Heart right ventricle (tissue), 16 donors: ENCODE measurements at places on chromosomes 4 and X.

- peak; percentile 25 for DNase-seq
Measured at GRCh38 chr4:127210893-127211649, 421.7 kb upstream of the INTU start.

DNA sequence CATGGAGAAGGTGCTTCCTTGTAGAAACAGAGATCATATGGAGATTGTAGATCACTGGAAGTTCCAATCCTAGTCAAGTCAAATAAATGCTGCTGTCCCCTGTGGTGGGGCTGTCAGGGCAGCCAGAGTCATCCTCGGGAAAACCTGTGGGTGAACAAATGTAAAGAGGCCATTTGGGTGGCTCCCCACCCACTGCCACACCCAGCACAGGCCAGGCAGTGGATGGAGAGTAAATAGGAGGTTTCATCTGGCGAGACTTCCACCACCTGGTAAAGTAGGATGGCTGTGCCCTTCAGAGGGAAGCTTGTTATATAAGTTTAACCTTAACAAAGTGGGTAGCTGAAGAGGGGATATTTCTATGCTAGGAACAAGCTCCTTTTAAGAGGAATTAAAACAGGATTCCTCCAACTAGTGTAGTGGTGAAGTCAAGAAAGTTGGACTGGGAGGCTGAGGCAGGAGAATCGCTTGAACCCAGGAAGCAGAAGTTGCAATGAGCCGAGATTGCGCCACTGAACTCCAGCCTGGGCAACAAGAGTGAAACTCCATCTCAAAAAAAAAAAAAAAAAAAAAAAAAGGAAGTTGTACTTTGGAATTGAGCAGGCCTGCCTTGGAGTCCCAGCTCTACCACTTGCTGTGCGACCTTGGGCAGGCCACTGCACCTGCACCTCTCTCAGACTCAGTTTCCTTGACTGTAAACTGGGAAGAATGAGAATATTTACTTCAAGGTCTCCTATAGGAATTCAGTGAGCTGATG, 273.7 kb downstream of the PTTG2 start:
- DNase-seq, result peak; percentile 17

DNA sequence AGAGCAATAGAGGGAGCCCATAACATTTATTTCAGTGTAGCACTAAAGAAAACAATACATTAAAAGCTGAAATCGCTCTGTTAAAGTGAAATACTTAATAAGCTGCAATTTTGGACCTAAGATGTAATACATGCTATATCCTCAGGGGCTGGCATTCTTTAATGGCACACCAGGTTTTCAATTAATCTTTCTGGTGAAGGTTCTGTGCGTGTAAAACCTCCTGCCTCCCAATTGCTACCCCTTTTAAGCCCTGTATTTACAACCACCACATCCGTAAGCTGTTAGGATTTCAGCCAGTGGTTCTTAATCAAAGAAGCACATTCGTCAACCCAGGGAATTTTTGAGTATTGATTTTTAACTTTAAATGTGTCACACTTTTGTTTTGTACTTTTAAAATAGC, 7.6 kb upstream of the COMMD8 start:
- DNase-seq, result no peak

DNA sequence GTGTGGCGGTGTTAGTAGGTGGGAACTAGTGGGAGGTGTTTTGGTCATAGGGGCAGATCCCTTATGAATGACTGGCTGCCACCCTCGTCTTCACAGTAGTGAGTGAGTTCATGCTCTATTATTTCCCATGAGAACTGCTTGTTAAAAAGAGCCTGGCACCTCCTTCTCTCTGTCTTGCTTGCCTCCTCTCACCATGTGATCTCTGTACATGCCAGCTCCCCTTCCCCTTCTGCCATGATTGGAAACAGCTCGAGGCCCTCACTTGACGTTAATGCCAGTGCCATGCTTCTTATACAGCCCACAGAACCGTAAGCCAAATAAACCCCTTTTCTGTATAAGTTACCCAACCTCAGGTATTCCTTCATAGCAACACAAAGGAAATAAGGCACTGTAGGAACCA, 21.7 kb downstream of the PNMA6F start:
- DNase-seq, result no peak

DNA sequence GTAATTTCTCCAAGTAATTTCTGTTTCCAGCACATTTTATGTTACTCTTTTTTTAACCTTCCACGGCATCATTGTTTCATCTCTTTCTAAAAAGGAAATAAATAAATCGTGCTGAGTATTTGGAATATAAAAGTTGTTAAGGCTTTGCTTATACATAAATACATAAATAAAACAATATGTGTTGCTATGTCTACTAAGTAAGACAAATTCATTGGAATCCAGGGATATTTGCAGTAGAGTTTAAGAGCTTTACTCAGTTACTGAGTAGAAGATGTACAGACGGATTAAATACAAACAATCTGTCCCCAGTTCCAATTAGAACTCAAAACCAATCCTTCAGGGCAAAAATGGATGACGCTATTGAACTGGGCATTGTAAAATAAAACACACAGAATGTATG, 1.4 kb downstream of the ARHGAP24 start:
- DNase-seq, result no peak

GRCh38 chr4:116880625-116881024, 204.8 kb downstream of the TRAM1L1 start:
- no peak for DNase-seq

DNA sequence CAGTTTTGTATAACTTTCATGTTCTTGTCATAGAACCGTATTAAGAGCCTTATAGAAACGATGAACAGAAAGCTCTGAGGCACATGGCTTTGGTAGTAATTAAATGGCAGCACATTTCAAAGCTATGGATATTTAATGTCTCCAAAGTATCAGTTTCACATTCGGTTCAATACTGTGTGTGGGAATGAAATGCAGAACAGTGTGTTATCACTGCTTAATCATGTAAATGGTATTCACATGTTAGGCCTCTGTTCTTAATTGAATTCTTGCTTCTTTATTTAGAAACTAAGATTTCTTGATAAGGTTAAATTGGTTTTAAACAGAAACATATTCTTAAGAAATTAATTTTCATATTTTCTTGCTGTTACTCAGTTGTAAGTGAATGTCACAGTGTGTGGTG, 701.0 kb upstream of the PITX2 start:
- no peak for DNase-seq

GRCh38 chrX:38891641-38892413, 90.6 kb downstream of the MID1IP1 start:
- no peak for DNase-seq

DNA sequence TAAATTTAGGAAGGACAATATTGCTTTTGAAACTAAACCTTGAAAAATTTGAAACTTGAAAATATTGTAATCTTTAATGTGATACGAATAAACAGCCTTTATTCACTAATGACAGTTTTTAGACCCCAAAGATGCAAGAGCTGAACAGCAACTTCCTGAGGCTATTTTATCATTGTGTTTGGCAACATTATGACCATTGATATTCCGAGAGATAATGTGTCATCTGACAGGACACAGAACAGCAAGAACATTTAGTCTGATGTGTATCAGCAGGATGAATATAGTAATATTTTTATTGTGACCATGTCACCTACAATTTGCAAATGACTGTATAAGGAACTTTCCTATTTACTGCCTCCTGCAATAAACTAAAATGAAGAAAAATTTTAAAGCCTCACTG, 316.0 kb downstream of the ADAM29 start:
- DNase-seq, result no peak

- peak; percentile 24 for DNase-seq
Measured at GRCh38 chr4:157204634-157205244, 15.8 kb upstream of the GRIA2 start.

- DNase-seq, result no peak
Measured at GRCh38 chrX:11575332-11575731, 90.4 kb downstream of the ARHGAP6 start.

- DNase-seq, result no peak
Measured at GRCh38 chr4:87884976-87885549, 52.3 kb downstream of the MEPE start.

GRCh38 chr4:157244348-157244747, 23.8 kb downstream of the GRIA2 start:
- DNase-seq, result no peak

GRCh38 chrX:79409657-79410056, 42.5 kb upstream of the ITM2A start:
- no peak for DNase-seq

DNA sequence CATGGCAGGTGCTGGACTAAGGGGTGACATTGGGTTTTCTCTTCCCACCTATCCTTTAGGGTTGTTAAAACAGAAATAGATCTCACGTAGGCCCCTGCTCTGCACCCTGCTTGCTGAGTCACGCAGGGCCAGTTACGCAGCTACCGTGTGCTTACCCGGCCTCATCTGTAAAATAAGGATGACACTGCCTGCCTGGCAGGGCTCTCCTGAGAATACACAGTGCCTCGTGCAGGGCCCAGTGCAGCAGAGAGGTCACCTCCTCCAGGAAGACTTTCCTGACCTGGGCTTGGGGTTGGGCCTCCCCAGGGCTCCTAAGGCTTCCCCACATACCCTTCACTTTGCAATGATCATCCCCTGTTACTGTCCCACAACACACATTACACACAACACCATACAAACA, 33.6 kb upstream of the JAKMIP1 start:
- no peak for DNase-seq

DNA sequence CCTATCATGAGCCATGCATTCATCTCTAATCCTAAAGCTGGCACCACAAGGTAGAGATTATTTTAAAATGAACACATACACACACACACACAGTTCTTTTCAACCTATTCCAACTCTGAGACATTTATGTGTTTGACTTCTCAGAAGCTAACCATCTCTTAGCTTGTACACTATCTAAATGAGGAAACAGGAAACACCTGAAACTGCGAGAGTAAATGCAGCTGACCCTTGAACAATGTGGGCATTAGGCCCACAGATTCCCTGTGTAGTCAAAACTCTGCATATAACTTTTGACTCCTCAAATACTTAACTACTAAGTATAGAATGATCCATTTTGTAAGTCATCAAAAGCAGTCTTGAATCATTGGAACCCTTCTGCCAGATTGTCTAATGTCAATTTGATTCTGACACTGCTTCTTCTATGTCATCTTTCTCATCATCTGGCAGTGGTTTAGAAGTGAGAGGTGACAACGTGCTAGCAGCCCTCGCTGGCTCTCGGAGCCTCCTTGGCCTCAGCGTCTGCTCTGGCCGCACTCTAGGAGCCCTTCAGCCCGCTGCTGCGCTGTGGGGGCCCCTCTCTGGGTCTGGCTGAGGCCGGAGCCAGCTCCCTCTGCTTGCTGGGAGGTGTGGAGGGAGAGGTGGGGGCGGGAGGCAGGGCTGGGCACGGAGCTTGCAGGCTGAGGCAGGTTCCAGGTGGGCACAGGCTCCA, 21.4 kb upstream of the IL15 start:
- no peak for DNase-seq

DNA sequence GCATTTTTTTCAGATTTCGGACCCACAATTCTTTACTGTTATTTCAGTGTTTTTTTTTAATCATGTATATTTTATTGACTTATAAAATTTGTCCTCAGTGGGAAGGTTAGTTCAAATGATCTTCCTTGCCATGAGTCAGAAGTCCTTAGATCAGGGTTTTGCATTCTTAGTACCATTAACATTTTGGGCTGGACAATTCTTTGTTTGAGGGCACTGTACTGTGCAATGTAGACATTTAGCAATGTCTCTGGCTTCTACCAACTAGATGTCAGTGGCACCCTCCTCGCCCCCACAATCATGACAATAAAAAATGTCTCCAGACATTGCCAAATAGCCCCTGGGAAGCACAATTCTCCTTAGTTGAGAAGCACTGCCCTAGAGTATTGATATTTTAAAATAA, 176.6 kb downstream of the VEGFC start:
- no peak for DNase-seq

GRCh38 chr4:109072595-109072994, 229.9 kb downstream of the COL25A1 start:
- DNase-seq, result no peak

- DNase-seq, result no peak
Measured at GRCh38 chrX:131271274-131271673, 17.8 kb downstream of the IGSF1 start.

GRCh38 chr4:117817301-117817700, 217.0 kb upstream of the NDST3 start:
- DNase-seq, result no peak

DNA sequence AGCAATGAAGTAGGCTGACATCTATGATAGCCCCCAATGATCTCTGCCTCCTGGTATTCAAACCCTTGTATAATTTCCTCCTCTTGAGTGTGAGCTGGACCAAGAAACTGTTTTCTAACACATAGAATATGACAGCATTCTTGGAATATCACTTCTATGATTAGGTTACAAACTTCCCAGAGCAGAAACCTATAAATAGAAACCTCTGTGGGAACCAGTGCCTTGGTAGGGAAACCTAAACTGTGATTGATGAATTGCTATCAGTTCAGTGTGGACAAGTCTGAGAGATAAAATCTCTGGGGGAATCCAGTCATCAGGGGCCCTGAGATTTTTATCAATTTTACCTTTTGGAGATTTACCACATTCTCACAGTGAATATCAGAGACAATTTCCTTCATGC, 756.5 kb upstream of the AGA start:
- DNase-seq, result no peak

GRCh38 chrX:10781847-10782530, 161.6 kb upstream of the MID1 start:
- DNase-seq, result no peak

- no peak for DNase-seq
Measured at GRCh38 chrX:52216541-52216940, 31.9 kb downstream of the MAGED4 start.

- DNase-seq, result no peak
Measured at GRCh38 chr4:25528391-25528790, 127.3 kb upstream of the SLC34A2 start.

- DNase-seq, result no peak
Measured at GRCh38 chr4:40224432-40224831, 27.6 kb downstream of the RHOH start.

DNA sequence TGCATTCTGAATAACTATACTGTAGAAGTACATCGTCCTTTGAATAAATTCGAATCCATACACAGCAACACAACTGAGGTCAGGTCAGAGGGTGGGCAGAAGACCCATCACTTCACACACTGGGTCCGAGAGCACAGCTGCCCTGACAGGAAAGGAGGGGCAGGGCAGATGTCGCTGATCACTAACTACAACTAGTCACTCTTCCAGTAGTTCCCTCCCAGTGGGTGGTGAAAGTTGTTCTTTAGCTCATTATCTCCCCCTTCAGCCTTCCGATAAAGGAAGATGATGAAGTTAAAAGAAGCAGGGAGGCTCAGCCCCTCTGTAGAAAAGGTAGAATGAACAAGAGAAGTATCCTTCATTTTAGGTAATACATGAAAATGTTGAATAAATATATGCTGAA, 278.9 kb downstream of the INPP4B start:
- no peak for DNase-seq

- no peak for DNase-seq
Measured at GRCh38 chrX:75609406-75609805, 86.6 kb upstream of the ZDHHC15 start.

DNA sequence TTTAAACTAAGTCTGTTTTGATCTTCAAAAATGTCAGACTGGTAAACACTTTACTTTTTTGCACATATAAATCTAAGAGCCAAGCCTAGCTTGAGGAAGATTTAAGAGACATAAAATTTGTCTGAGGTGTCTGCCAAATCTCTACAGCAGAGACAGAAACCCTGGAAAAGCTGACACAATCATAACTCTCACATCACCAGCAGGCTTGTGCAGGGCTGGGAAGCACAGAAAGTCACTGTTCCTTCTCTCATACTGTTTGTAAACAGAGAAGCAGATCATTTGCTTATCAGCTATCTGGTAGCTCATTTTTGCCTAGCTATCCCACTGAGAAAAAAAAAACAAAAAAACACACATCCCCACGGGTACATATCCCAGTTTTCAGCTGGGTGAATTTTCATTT, 7.0 kb downstream of the ENOX2 start:
- no peak for DNase-seq
